ENCODE measurements at places on chromosomes 1 and 21.

DNA sequence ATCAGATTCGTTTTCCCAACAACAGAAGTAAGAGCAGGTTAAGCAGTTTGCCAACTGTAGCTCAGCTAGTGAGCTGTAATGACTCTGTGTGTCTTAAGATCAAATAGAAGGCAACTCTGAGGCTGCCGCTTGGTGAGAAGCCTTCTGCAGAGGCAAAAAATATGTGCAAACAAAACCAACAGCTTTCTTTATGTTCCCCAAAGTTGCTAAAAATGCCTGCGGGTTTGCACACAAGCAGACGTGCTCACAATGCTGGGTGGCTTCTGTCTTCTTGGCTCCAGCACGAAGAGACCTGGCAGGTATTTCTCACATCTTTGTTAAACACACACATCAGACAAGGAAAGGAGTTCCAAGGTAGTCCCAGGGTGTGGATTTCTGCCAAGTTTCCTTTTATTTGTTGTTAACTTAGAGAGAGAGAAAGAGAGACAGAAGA is 158.9 kb upstream of the JUN start:
- DNase-seq: no peak

DNA sequence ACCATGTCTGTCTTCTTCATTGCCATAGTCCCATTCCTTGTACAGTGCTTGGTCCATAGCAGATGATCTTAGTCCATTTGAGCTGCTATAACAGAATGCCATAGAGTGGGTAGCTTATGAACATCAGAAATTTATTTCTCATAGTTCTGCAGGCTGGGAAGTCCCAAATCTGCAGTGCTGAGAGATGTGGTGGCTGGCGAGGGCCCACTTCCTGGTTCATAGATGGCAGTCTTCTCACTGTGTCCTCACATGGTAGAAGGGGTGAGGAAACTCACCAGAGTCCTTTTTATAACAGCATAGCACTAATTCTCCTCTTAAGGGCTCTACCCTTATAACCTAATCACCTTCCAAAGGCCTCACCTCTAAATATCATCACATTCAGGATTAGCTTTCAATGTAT is 23.1 kb upstream of the RAP1A start:
- DNase-seq: no peak

- no peak for DNase-seq
These were observed 68.9 kb downstream of the CDC7 start for GRCh38 chr1:91569411-91570119.

DNA sequence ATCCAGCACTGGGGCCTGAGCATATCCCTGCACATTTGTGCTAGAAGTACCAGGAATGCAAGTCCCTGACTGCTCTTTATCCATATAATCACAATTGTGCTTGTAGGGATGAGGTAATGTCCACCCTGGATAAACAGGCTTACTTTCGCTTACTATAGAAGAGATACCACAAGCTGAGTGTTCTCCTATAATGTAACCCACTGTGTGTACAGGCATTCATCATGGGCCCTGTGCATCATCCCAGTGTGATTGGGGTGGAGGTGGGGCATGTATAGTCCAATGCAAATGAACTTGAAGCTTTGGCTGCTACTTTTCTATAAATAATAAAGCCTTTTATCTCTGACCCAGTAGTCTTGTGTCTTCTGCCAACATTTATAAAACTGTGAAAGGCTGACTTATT is 69.3 kb downstream of the MAN1A2 start:
- no peak for DNase-seq

DNA sequence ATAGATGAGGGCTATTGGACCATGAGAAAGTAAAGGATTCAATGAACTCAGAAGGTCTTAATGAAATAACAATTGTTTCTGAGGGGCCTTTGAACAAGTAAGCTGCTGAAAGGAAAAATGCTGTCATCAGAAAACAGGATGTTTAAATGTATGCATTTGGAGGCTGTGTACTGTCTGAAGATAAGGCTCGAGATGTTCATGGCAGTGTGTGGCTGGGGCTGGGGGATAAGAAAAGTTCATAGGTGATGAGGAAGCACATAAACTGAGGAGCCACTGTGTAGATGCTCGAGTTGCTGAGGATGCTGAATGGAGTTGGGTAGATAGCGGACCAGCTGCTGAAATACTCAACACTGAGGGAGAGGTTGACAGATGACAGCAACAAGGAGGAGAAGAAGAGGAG is 17.8 kb downstream of the THEM4 start:
- no peak for DNase-seq

DNA sequence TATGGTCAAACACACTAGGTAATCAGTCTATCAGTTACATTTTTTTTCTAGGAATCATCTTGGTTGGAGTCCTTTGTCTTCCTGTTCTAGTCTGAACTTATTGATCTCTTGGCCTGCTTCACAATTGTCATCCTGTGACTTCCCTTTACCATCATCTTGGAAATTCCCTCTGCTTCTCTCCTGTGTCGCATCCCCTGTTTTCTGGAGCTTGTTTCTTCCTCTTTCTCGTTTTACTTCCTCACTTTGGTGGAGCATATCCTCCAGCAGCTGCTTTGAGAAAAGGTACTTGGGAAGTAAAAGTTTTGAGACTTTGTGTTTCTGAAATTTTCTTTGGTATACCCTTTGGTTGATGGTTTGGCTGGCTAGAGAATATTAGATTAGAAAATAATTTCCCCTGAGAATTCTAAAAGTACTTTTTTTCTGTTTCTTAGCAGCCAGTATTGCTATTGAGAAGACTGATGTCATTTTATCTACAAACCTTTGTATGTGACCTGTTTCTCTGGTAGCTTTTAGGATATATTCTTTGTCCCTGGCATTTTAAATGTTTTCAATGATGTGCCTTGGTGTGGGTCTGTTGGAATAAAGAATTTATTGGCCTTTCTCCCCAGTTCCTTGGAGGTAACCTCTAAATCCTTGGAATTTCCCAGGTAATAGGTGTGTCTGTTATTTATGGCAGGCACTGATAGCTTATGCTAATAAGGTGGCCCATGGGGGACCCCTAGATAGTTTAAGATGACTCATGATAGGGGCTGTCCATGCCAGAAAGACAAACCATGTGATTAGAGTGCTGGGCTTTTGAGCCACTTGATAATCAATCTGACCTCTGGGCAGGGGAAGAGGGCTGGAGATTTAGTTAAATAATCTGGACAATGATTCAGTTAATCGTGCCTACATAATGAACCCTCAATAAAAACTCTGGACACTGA is 6.1 kb upstream of the MYCL start:
- no peak for DNase-seq

GRCh38 chr1:24022581-24023361 is 42.6 kb upstream of the SRSF10 start:
- DNase-seq: no peak

GRCh38 chr1:201153474-201154388 is 543 bp downstream of the TMEM9 start:
- peak; percentile 83 for DNase-seq

- no peak for DNase-seq
These were observed 43.9 kb upstream of the CRB1 start for GRCh38 chr1:197224160-197224559.

- DNase-seq: no peak
These were observed 299.1 kb upstream of the DEPDC1 start for GRCh38 chr1:68795956-68796355.

GRCh38 chr21:15397258-15397657 is 332.5 kb upstream of the NRIP1 start:
- no peak for DNase-seq

- no peak for DNase-seq
These were observed 212.7 kb downstream of the ZP4 start for GRCh38 chr1:237677979-237678378.

GRCh38 chr1:61434276-61434675 is 290.7 kb downstream of the TM2D1 start:
- DNase-seq: no peak

DNA sequence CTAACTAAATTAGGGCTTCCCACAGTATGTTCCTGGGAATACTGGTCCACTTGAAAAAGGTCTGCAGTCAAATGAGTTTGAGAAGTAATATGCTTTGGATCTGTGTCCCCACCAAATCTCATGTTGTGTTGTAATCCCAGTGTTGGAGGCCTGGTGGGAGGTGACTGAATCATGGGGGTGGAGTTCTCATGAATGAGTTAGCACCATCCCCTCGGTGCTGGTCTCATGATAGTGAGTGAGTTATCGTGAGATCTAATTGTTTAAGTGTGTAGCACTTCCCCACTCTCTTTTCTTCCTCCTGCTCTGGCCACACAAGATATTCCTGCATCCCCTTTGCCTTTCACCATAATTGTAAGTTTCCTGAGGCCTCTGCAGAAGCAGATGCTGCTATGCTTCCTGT is 16.9 kb upstream of the DMRTB1 start:
- no peak for DNase-seq

- no peak for DNase-seq
These were observed 26.7 kb downstream of the PGBD5 start for GRCh38 chr1:230399321-230400006.

- no peak for DNase-seq
These were observed 1656.0 kb downstream of the MRPL39 start for GRCh38 chr21:23951251-23951650.

- DNase-seq: peak; percentile 70
These were observed 2.0 kb upstream of the NID1 start for GRCh38 chr1:236066828-236067386.

DNA sequence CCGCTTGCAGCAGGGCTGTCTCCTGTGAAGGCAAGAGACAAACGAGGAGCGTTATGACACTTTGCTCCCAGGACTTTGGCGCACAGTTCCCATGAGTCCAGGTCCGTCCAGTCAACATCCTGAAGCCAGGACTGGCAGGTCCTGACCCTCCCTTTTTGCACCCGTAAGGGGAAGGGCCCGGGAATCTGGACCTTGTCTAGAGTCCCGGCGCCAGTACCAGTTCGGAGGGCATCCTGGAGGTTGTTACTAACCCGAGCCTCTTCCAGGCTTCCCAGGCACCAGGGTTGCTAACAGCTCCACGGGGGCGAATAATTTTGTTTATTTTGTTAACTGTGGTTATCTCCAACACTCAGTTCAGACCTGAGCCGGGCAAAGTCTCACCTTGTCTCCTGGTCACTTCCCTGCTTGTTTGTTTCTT is 682 bp upstream of the RWDD3 start:
- DNase-seq: no peak

All from GM12892 (cell line).